ENCODE measurements at places on chromosomes 2 and 18.

DNA sequence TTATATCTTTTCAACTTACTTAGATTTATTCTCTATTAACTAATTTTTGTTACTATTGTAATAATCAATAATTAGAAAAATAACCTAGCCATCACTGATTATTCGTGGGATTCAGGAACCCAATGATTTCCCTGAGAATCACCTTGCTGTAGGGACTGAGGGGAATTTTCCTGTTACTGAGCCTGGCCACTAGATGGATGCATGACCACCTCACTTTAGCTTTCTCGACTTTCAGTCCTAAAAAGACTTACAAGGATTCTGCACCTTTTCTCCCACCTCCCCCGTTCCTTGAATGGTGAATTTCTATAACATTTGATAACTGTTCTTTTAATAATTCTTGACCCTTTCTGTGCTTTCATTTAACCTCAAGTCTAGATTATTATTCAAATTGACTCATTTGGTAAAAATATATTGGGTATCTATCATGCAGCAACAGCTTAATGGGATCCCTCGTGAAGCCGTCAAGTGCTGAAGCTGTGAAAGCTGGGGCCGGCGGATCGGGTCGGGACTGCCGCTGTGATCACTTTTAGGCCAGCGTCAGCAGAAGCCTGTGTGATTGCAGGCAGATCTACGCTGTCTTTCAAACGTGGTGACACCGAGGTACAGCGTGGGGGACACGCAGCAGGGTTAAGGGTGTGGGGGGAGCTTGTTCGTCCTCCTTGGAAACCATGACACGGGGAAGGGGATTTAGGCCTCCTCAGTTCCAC, 38.8 kb upstream of the TMEM18 start:
- no peak for DNase-seq

GRCh38 chr2:55010149-55010591, 40.1 kb downstream of the RTN4 start:
- peak; percentile 55 for DNase-seq

- no peak for DNase-seq
Observed at GRCh38 chr2:26587994-26588393, 53.2 kb downstream of the CIB4 start.

GRCh38 chr2:68284896-68285295, 32.6 kb upstream of the PPP3R1 start:
- no peak for DNase-seq

DNA sequence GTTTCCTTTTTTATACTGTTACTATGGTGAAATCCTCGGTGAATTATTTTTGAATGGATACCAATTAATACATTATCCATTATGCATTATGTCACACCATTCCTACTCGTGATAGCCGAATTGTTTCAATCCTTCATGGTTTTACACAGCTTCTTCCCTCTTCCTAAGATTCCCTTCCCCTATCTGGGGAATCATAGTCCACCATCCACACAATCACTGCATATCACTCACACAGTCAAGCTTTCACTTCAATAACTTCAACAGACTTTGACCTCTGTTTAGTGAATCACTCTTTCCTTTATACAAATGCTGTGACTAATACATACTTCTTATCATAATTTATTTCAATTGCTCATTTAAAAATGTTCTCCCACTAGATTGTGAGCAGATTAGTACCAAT, 1108.1 kb upstream of the LRRTM1 start:
- DNase-seq: no peak

DNA sequence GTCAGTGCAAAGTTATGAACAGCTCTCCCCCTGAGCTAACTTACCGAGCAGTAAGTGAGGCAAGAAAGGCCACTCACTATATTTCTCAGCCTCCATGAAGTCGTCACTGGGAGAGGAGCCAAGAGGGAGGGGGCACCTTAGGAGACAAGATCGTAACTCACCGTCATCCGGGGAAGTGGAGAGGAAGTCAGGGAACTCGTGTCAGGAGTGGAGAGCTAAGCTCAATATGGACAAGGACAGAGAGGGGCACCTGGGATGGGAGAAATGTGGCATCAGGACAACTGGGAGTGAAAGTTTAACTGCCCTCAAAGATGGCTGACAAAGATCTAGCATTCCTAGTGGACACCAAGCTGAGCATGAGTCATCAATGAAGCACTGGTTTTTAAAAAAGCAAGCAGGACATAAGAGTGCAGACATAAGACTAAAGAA, 37.1 kb downstream of the BCL11A start:
- DNase-seq: peak; percentile 40

DNA sequence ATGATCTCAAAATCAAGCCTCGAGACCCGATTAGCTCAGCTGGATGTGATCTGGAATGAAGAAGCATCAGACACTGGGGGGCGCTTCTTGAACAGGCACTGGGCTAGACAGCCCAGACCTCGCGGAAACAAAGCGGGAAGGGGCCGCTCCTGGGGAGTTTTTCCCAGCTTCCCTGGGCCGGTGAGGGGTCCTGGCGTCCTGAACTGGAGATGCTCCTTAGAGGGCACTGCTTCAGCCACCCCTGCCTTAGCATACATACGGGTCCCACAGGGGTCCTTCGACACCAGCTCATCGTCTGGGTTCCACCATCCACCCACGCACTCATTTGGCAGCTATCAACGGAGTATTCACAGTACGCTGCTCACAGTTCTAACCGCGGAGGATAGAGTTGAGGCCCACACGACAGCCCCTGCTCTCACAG, 146.7 kb downstream of the TSN start:
- peak; percentile 2 for DNase-seq

DNA sequence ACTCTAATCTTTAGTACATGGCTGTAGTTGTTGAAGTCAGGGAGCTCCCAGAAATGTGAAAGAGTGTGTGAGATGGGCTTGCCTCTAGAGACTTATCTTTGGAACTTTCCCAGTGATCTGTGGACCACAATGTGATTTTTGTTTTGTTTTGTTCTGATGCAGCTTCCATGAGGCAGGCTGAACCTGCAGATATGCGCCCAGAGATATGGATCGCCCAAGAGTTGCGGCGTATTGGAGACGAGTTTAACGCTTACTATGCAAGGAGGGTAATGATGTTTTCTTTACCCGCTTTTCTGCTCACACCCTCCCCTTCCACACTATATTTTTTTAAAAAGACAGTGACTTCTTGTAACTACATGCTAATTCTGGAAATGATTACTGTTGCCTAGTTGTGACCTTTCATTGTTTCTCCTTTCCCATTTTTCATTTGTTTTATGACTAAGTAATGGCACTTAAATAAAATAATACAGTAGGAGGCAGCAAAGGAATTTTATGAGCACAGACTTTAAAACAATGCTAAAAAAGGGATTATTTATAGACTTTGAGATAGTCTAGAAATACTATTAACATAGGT, 29.3 kb downstream of the BCL2L11 start:
- DNase-seq: no peak

- no peak for DNase-seq
Observed at GRCh38 chr2:171482877-171483276, 39.4 kb upstream of the CYBRD1 start.

DNA sequence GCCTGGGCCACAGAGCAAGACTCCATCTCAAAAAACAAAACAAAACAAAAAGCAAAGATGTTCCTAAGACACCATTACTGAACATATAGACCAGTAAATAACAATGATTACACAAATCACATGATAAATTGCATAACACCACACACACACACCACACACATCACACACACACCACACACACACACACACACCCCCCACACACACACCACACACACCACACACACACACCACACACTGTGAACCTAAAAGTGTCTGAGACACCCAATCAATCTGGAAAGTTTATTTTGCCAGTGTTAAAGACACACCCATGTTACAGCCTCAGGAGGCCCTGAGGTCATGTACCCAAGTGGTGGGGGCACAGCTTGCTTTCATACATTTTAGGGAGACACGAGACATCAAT, 62.6 kb upstream of the ASAP2 start:
- DNase-seq: no peak

- DNase-seq: no peak
Observed at GRCh38 chr18:54766634-54767033, 61.6 kb upstream of the RAB27B start.

- DNase-seq: no peak
Observed at GRCh38 chr2:238167344-238167715, 8.6 kb downstream of the ERFE start.

DNA sequence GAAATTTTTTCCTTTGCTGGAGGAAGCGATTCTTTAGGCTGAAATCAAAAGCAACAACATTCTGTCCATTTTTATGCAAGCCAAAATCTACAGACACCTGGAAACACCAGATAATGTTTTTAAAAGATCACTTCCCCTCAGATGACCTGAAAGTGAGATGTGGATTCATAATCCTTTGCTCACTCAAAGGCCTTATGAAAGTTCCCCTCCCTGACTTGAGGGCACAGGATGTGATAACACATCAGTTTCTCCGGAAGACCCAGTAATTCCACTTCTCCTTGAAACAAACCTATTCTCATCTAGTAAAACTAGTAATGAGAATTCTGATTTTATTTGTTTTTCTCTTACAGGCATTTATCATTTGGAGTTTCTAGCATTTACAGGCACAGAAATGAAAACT, 218.3 kb upstream of the RND3 start:
- DNase-seq: no peak

DNA sequence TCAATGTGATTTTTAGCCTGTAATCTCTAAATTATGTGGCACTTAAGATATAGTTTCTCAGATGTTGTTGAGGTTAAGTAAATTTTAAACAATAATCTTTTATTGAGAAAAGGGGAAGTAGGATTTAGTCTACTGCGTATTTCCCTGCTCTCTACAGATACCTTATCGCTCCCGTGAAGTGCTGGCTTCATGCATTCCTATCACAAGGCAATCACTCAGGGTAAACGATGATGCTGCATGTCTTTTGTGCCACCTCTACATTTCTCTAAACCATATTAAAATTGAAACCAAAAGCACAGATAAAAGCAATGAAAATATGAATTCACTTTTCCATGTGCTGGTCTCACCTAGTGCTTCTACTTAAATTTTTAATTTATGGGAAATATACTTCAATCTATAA, 14.4 kb upstream of the RPE start:
- DNase-seq: peak; percentile 45

DNA sequence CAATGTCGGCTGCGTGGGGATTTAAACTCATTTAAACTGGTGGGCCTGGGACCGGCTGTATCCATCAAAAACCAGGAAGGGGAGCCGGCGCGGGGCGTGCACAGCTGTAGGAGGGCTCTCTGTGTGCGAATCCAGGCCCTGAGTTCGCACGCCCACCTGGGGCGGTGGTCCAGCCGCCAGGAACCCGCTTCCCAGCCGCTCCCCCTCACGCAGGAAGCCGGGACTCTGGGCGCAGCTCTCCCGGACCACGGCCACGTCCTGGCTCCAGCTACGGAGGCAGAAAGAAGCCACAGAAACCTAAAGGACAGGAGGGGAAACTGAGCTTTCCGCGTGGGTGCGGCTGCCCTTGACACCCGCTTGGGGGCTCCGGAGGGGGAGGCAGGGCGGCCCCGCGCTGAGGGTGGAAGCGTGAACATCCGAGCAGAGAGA, 80.6 kb downstream of the GFPT1 start:
- DNase-seq: no peak

DNA sequence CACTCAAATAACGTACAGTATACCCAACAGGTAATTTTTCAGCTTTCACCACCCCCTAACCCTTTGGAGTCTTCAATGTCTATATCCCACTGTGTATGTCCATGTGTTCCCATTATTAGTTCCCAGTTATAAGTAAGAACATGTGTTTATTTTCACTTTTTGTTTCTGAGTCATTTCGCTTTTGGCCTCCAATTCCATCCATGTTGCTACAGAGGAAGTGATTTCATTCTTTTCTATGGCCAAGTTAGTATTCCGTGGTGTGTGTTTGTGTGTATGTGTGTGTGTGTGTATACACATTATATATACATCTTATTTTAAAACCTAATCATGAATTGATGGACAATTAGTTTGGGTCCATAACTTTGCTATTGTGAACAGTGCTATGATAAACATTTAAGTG, 464.4 kb downstream of the CMPK2 start:
- DNase-seq: no peak

GRCh38 chr2:44148999-44149398, 19.7 kb upstream of the PPM1B start:
- DNase-seq: no peak

- DNase-seq: no peak
Observed at GRCh38 chr2:19559596-19560240, 201.3 kb upstream of the OSR1 start.

DNA sequence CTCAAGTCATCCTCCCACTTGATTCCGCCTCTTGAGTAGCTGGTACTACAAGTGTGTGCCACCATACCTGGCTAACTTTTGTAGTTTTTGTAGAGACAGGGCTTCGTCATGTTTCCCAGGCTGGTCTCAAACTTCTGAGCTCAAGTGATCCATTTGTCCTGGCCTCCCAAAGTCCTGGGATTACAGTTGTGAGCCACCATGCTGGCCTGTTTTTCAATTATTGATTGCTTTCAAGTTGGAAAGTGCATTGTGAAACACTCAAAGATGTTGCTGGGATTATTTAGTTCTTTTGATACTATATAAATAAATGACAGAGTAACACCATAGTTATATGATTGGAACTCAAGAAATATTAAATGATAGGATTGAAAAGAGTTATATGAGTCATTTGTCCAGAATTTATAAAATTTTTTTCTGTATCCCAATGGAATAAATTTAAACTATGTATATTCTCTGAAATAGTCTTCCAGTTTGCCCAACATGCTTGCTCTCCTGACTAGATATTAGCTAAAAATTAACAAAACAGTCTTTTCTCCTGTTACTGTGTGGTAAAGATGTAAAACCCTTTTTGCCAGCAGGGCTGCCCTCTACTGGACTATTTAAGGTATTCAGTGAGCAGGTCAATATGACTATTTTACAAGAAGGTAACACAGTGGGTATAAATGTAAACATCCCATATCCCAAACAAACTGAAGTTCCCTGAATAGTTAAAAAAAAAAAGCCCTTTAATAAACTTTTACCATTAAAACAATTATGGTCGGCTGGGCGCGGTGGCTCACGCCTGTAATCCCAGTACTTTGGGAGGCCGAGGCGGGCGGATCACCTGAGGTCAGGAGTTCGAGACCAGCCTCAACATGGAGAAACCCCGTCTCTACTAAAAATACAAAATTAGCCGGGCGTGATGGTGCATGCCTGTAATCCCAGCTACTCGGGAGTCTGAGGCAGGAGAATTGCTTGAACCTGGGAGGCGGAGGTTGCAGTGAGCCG, 42.7 kb downstream of the ACSL3 start:
- peak; percentile 56 for DNase-seq

- DNase-seq: no peak
Observed at GRCh38 chr2:239803766-239804115, 221.4 kb downstream of the NDUFA10 start.

DNA sequence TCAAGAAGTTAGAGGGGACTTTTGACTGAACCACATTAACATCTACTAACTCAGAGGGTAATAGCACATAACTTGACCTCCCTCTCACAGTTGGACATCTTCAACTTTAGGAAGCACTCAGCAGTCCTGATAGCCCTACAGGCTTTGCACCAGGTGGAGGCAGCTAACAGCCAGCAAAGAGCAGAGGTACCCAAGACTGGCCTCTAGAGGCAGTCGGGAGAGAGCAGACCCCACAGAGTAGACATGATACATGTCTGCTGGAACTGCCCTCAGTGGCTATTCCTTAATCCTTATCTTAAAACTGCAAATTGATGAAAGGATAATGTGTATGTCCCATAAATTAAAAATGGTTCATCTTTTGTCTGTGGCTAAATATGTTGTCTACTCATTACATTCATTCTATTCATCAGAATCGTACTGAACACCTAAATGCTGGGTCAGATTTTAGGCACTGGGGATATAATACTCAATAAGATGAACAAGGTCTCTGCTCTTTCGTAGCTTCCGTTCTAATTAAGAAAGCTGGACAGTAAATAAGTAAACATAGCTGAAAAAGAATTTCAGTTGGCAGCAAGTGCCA, 49.8 kb downstream of the CAB39 start:
- peak; percentile 64 for DNase-seq
